Lung microvascular endothelial cell (primary cell): ENCODE measurements at places on chromosomes 3 and 15.

- no peak for DNase-seq
Measured at GRCh38 chr15:32656091-32656490, 14.6 kb downstream of the SCG5 start.

DNA sequence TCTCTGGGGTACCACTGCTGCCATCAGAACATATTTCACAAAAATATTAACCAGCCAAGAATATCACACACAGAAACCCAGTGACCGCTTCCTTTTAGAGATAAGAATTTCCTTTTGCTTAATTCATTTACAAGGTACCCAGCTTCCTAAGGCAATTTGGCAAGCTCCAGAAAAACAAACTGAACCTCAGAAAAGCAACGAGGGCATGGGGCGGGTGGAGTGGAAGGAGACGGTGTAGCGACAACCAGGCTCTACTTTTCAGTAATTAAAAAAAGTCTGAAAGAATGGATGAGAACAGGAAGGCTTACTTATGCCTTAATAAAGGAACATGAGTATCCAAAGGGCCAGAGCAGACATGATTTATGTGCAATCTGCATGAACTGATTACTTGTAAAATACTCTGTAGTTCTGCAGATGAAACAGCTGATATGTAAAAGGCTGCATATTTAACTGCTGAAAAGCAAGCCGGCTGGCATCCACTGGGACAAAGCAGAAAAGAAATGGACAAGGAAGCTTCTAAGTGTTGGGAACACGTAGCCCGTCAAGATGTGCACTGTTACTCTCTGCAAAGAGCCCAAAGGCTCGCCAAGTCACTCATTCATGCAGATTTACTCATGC, 18.6 kb downstream of the RFTN1 start:
- no peak for DNase-seq

DNA sequence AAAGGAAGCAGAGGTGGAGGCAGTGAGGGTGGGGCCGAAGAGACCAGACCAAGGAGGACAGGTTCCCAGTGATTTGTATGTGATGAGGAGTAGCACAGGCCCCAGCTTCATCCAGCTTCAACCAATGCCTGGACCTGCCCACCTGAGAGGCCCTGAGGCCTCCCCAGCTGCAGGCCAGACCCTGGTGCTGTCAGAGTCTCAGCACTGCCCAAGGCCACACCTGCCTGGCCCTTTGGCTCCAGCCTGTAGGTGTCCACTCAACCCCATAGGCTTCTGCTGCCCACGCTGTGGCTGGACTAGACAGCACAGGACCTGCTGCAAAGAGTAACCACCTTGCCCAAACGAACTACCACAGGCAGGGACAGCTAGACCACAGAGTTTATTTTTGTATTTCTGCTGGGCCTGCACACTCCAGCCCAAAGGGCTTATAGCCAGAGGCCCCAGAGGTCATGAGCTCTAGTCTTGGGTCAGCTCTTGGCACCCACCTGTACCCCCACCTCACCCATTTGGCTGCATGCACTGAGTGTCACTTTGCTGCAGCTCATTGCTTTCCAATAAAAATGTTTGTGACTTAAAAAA, 81.9 kb upstream of the CDV3 start:
- DNase-seq: no peak

- DNase-seq: no peak
Measured at GRCh38 chr15:69562564-69562963, 109.9 kb downstream of the RPLP1 start.

DNA sequence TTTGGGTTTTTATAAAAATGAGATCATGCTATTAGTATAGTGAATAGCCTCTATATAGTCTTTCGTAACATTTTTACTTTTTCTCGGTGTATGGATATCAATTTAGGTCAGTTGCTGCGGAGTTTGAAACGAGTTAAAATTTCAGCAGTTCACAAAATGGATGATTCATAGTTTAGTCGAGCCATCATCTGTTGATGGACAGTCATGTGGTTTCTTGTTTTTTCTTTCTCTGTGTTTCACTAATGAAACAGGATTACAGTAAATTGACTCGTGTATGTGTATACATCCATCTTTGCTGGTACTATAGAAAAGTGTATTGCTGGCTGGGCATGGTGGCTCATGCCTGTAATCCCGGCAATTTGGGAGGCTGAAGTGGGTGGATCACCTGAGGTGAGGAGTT, 106.8 kb downstream of the IGF1R start:
- DNase-seq: no peak
